ENCODE measurements at places on chromosomes 6 and 20. TPM values are rescaled to one million over a fixed set of nuclear protein-coding genes. Genes with fewer than 3 reads are reported as not detected.

Gene EYS
- total RNA-seq, result under 0.01 TPM

Gene DEFB132
- not detected for total RNA-seq

Gene MAS1
- not detected for total RNA-seq

Gene MAVS
- 19.9 TPM for total RNA-seq

Gene SNAP91
- total RNA-seq, result not detected

Gene LBP
- total RNA-seq, result not detected

Gene PROKR2
- total RNA-seq, result not detected

Gene PBOV1
- not detected for total RNA-seq

Gene PAX1
- total RNA-seq, result not detected

Gene OR12D3
- not detected for total RNA-seq

Gene TNNC2
- total RNA-seq, result not detected

Gene SLC17A2
- total RNA-seq, result not detected

Gene SLC35D3
- not detected for total RNA-seq

Gene GSTA1
- not detected for total RNA-seq

Gene LY86
- not detected for total RNA-seq

Gene SLC22A16
- 1.1 TPM for total RNA-seq

Gene EEF1A2
- not detected for total RNA-seq

Gene AGER
- total RNA-seq, result 2.3 TPM

Gene PTK7
- total RNA-seq, result 131 TPM

Gene MOCS1
- total RNA-seq, result 12.2 TPM

Gene FAM217B
- total RNA-seq, result 2.9 TPM

Gene LINC00237
- not detected for total RNA-seq

Gene SEMG1
- not detected for total RNA-seq

Gene GLP1R
- total RNA-seq, result not detected

Gene DNAAF9
- total RNA-seq, result 12.2 TPM

Gene MICA
- total RNA-seq, result 132 TPM

Gene FAM110A
- total RNA-seq, result 11.2 TPM

Gene DEFB124
- total RNA-seq, result not detected

Gene MOG
- total RNA-seq, result not detected

Gene SSTR4
- total RNA-seq, result not detected

Gene SLC4A11
- total RNA-seq, result 0.58 TPM

Gene FAM162B
- total RNA-seq, result 7.8 TPM
